ENCODE measurements at places on chromosomes 13 and 19.

DNA sequence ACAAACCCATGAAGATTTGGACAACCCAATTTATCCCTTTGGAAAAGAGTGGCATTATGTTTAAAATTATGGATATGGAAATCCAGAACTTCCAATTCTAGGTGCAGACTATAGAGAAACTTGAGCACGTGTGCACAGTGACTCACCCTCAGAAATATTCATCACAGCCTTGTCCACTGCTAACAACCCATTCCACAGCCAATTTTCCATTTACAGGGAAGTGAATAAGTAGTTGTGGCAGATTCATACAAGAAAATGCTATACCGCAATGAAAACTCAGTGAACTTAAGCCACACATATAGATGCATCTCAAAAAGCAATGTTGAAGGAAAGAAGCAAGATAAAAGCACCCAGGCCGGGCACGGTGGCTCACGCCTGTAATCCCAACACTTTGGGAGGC, 133.3 kb downstream of the USP12 start:
- no peak for DNase-seq

DNA sequence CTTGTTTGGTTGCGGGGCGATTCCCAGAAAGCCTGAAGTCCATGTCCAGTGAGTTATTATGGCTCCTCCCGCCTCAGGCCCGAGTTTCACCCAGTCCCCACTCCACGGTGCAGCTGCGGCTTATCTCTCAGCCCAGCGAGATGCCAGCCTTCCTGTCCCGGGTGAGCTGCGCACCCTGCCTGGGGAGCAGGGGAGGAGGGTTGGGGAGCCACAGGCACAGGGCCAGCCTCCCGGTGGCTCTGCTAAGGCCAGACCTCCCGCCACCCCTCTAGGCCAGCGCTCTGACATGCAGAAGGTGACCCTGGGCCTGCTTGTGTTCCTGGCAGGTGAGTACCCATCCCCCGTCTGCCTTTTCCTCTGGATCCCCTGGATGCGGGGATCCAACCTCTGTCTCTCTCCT, 3.5 kb downstream of the FXYD3 start:
- no peak for DNase-seq

DNA sequence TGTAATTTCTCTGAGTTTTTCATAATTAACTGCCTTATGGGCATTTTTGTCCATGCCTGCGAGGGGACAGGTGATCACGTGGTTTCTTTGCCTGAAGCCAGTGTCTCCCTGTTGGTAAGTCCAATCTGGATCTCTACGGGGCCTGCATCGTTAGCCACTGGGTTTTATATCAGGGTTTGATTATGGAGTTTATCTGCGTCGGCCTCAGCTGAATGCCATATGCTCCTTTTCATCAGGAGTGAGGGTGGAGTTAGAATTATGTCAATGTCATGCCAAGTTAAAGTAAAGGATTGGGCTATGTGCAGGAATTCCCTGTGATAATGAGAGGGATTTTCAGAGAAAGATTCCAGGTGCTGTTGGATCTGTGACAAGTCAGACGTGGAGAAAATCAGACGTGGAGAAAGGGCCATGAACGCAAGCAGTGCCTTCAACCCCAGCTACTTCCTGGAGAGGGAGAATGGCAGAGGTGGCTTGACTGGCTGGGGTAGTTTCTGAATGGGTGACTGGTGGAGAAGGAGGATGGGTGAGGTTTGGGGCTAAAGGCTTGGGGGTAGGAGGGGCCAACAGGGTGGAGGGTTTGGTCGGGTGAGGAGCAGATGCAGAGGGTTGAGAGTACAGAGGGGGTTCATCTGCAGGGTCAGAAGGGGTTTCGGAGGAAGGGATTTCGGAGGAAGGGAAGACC, 24.3 kb downstream of the TMEM255B start:
- no peak for DNase-seq

GRCh38 chr19:55939206-55939605, 7.1 kb upstream of the NLRP13 start:
- DNase-seq, result no peak

GRCh38 chr13:80215368-80215767, 125.6 kb downstream of the SPRY2 start:
- DNase-seq, result no peak

- DNase-seq, result peak; percentile 20
Measured at GRCh38 chr13:57633141-57633949, 1.8 kb downstream of the PCDH17 start.

- DNase-seq, result no peak
Measured at GRCh38 chr13:84315527-84315926, 433.3 kb upstream of the SLITRK1 start.

- no peak for DNase-seq
Measured at GRCh38 chr13:113110852-113111315, 5.3 kb downstream of the F7 start.

GRCh38 chr13:103859952-103860351, 793.7 kb upstream of the SLC10A2 start:
- DNase-seq, result no peak

GRCh38 chr19:28691683-28692082, 521.3 kb downstream of the UQCRFS1 start:
- DNase-seq, result no peak

DNA sequence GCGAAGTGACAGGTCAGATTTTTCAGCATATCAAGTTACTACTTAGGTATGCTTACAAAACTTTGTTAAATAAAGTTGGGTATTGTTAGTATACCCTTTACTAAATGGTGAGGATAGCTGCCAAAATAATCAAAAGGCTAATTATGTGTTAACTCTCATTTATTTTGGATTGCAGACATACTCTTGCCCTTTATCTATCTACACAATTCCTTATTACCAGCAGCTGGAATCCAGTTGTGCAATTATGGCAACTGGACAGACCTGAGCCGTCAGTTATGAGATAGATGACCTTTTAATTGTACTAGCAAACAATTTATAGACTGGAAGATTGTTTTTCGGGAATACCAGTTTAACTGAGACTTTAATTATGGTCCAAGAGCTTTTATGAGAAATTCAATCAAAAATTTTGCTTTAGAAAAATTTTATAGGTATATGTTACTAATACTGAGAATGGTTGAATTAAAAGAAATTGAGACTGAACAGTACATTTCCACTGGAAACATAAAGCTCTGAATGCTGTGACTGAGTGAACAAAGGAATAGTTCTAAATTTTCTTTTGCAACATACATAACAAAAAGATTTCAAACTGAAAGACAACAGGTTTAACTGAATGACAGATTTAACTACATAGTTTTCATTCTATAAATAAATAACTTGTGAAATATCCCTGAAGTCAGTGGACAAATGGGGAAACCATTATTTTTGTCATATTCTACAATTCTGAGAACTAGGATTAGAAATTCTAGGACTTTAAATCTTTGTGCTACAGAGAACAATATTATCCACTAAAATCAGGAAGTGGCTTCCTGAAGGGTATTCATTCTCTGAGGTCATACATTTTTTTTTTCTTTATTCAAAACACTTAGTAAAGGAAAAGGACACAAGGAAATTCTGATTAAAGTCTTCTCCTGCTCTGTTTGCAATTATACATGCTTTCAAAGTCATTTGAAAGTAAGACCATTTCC, 97.4 kb downstream of the ZC3H13 start:
- DNase-seq, result no peak

- no peak for DNase-seq
Measured at GRCh38 chr13:96792736-96793403, 201.4 kb downstream of the OXGR1 start.

GRCh38 chr19:30256496-30256850, 115.7 kb upstream of the ZNF536 start:
- DNase-seq, result no peak

DNA sequence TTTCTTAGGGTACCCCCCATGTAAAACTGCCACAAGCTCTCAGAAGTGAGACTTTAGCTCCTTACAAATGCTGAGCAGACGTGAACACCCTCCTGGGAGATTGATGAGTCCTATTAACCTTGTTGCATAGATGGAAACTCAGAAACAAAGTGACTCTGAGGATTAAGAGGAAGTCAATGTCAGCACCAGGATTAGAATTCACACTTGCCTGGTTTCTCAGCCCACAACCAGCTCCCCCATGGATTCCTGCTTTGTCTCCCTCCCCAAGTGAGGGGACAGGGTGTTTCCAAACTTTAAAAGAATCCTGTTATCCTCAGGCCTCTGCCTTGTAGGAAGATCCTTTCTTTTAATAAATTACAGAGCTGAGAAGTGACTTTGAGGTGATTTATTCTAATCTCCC, 324.4 kb downstream of the NDFIP2 start:
- no peak for DNase-seq

GRCh38 chr13:63085851-63086250, 1670.2 kb upstream of the PCDH20 start:
- no peak for DNase-seq

DNA sequence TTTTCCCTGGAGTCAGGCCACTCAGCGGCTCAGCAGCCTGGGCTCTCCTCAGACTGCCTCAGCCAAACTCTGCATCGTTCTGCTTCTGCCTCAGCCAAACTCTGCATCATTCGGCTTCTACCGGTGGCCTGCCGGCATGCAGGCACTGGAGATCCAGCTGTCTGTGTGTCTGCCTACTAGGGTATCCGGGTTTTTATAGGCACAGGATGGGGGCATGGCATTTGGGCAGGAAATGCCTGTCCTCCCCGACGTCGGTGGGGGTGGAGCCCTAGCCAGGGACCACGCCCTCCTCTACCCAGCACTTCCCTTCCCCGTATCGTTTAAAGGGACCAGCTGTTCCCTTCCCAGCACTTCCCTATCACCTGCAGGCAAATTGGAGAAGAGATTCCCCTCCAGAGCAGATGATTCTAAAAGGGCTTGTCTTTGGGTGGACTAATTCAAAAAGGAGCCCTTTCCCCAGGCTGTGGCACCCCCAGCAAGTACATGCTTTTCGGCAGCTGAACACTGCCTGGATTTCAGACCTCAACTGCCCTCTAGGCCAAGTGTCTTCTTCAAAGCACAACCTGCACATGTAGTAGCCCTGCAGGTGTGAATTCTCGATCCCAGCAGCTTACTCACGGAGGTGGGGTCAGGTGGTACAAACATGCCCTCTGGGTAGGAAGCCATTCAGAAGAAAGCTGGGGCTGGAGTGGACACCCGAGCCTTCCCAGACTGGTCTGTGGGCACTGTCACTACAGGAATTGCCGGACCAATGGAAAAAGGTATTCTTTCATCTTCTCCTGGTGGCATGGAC, 25.4 kb upstream of the GPR12 start:
- DNase-seq, result peak; percentile 6

- DNase-seq, result no peak
Measured at GRCh38 chr19:58531034-58531840, 11.6 kb upstream of the ZBTB45 start.

GRCh38 chr13:79602936-79603335, 122.0 kb downstream of the NDFIP2 start:
- DNase-seq, result no peak

- DNase-seq, result no peak
Measured at GRCh38 chr19:3346677-3347353, 19.6 kb upstream of the NFIC start.

- DNase-seq, result no peak
Measured at GRCh38 chr13:99600318-99600717, 99.0 kb downstream of the TM9SF2 start.

GRCh38 chr13:42328672-42329071, 56.7 kb downstream of the AKAP11 start:
- DNase-seq, result no peak

- no peak for DNase-seq
Measured at GRCh38 chr13:39874331-39875053, 219.0 kb downstream of the COG6 start.

DNA sequence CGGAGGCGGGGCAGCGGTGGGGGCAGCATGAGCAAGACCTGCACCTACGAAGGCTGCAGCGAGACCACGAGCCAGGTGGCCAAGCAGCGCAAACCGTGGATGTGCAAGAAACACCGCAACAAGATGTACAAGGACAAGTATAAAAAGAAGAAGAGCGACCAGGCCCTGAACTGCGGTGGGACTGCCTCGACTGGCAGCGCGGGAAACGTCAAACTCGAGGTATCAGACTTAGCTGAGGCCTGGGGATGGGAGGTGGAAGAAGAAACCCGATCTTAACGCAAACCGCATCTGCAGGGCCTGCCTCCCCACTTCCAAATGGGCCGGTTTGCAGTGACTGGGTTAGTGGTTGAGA, 693 bp downstream of the RFXAP start:
- DNase-seq, result peak; percentile 51

- no peak for DNase-seq
Measured at GRCh38 chr19:43684326-43684725, 14.4 kb upstream of the PLAUR start.

GRCh38 chr13:98020271-98020670, 66.8 kb downstream of the IPO5 start:
- no peak for DNase-seq

DNA sequence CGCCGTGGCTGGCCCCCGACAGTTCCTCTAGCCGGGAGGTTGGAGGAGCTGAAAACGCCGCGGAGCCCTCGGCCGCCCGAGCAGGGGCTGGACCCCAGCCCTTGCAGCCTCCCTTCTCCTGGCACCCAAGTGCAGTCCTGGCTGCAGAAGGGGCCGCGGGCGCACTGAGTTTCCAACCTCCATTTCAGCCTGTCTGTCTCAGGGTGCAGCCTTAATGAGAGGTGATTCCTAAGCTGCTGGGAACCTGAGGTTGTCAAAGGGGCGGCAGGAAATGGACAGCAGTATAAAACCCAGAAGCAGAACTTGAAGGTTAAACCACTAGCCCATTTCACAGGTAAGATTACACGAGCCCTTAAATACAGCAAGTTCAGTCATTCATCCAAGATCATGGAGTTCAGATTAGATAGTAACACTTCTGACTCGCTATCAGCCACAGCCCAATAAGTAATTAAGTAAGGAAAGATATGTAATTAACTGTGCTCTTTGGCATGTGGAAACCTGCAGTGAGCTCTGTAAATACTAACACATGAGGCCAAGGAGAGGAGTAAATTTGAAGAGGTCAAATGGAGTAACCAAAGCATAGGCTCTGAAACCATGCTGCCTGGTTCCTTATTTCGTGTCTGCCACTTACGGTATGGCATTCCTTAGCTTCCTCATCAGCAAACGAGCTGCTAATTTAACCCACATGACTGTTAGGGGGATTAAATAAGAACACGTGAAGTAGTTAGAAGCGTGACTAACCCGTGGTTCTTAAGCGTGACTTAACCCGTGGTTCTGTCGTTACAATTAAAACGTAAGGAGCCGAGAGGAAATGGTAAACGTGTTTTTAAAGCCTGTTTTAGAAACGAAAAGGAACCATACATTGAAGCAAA, 686 bp downstream of the SETDB2 start:
- DNase-seq, result no peak

- peak; percentile 57 for DNase-seq
Measured at GRCh38 chr13:92187378-92187989, 789.1 kb downstream of the GPC5 start.

DNA sequence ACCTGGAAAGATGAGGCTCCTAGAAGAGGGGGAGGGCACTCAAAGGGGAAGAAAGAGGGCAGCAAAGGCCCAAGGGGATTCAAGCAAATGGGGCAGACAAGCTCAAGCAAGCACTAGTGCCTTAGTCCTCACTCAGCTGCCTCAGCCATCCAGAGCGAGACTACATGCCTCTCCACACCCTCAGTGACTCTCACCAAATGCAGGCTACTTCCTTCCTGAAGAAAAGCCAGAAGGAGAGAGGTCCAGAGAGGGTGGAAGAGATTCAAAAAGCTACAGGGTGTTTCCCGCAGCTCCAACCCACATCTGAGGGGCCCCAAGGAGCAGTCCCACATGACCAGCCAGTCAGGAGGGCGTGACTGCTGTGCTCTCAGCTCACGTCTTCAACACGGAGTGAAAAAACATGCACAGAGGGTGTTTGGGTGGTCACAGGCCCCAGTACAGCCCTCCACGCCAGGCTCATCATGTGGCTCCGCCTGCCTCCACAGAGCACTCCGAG, 40.5 kb downstream of the MIPEP start:
- DNase-seq, result no peak
